Endothelial cell (in vitro differentiated cells): ENCODE measurements at places on chromosomes 4 and X. TPM values are rescaled to one million over a fixed set of nuclear protein-coding genes. Genes with fewer than 3 reads are reported as not detected.

- H3K4me3 ChIP-seq = no peak overlapping the region
- peaks cover 2% of the 10 kb centered on the region for H3K27me3 ChIP-seq
- peaks cover 4% of the 10 kb centered on the region for H3K4me1 ChIP-seq
- H3K27ac ChIP-seq = no peak overlapping the region
- no peak for DNase-seq
Observed at GRCh38 chrX:9578083-9578779, 113.4 kb downstream of the TBL1X start.

Gene GPRASP1
- 3.9 TPM for total RNA-seq

Gene ARFIP1
- total RNA-seq = 41.6 TPM

DNA sequence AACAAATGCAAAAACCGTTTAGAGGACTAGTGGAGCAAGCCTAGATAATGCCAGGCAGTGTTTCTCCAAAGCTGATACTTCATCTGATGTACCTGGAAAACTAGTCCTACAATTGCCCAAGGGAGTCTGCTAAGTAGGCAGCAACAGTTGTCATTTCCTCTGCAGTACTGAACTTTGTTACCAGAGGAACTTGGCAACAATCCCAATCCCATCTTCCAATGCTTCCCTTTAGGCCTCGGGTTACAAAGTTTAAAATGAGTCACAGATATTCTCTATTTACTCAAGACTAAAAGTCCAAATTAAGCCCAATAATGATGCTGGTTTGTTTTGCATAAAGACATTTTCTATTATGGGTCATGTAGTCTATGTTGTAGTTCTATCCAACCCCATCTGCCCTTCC, 120.0 kb upstream of the GLRA2 start:
- no peaks in the 10 kb centered on the region for H3K4me1 ChIP-seq
- DNase-seq = no peak
- H3K36me3 ChIP-seq = no peaks in the 10 kb centered on the region
- no peak overlapping the region for H3K4me3 ChIP-seq

- peaks cover 8% of the 10 kb centered on the region for H3K27me3 ChIP-seq
- H3K27ac ChIP-seq = peak overlapping the region; percentile 92
- peak; percentile 53 for DNase-seq
- H3K4me1 ChIP-seq = peaks cover 16% of the 10 kb centered on the region
Observed at GRCh38 chr4:182916483-182917181, 554 bp downstream of the DCTD start.

Gene TEC
- total RNA-seq = 1.9 TPM

GRCh38 chr4:185998791-185999190, 70.2 kb upstream of the TLR3 start:
- no peak for DNase-seq
- H3K27ac ChIP-seq = no peak overlapping the region
- H3K36me3 ChIP-seq = peaks cover 4% of the 10 kb centered on the region
- H3K4me1 ChIP-seq = peaks cover 3% of the 10 kb centered on the region
- H3K4me3 ChIP-seq = no peak overlapping the region

Gene ESX1
- total RNA-seq = not detected

- peaks cover 43% of the 10 kb centered on the region for H3K4me1 ChIP-seq
- no peak overlapping the region for H3K4me3 ChIP-seq
- H3K27me3 ChIP-seq = peaks cover 2% of the 10 kb centered on the region
- no peaks in the 10 kb centered on the region for H3K36me3 ChIP-seq
- no peak for DNase-seq
- peak overlapping the region; percentile 90 for H3K27ac ChIP-seq
Observed at GRCh38 chr4:84224522-84224921, 274.6 kb downstream of the NKX6-1 start.

Gene PRDM5
- total RNA-seq = 17.0 TPM

- no peaks in the 10 kb centered on the region for H3K27me3 ChIP-seq
- H3K4me3 ChIP-seq = no peak overlapping the region
- H3K27ac ChIP-seq = no peak overlapping the region
- no peaks in the 10 kb centered on the region for H3K4me1 ChIP-seq
Observed at GRCh38 chr4:112938461-112939058, 110.9 kb upstream of the ANK2 start.

DNA sequence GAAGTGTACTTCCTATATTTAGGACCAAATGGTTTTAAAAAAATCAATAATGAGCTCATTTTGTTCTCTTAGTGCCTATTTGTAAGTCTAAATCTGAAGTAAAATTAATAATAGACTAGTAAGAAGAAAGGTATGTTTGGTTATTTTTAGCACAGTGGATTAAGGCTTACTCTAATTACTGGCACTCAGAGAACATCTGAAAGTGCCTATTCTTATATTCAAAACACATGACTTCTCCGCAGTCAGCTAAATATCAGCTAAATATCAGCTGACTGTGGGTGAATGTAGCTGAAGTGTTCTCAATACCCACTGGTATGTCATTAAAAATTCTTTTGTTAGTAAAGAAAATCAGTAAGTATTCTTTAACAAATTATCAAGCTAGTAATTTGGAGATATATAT, 6.0 kb downstream of the AP1S2 start:
- peaks cover 15% of the 10 kb centered on the region for H3K36me3 ChIP-seq
- H3K4me1 ChIP-seq = peaks cover 12% of the 10 kb centered on the region
- no peak for DNase-seq
- no peak overlapping the region for H3K27ac ChIP-seq
- H3K4me3 ChIP-seq = no peak overlapping the region

- peak within 1 kb of the TSS; percentile 90 for H3K4me3 ChIP-seq
- peaks cover 3% of the 10 kb centered on the region for H3K36me3 ChIP-seq
- H3K27ac ChIP-seq = peak within 1 kb of the TSS; percentile 62
- peak; percentile 77 for DNase-seq
- H3K4me1 ChIP-seq = peaks cover 3% of the 10 kb centered on the region
- peaks cover 3% of the 10 kb centered on the region for H3K27me3 ChIP-seq
Observed at GRCh38 chr4:48016141-48017107, at the start of the genes CNGA1 and NIPAL1. Gene CNGA1 (minus strand): TSS chr4:48016681. CDS start chr4:47952689, 63,992 bp downstream. Gene NIPAL1 (plus strand): TSS chr4:48016772. CDS start chr4:48016840, 68 bp downstream.

- H3K4me1 ChIP-seq = no peaks in the 10 kb centered on the region
- DNase-seq = no peak
- H3K27me3 ChIP-seq = peaks cover 2% of the 10 kb centered on the region
Observed at GRCh38 chrX:40022421-40022820, 75.3 kb downstream of the BCOR start.

DNA sequence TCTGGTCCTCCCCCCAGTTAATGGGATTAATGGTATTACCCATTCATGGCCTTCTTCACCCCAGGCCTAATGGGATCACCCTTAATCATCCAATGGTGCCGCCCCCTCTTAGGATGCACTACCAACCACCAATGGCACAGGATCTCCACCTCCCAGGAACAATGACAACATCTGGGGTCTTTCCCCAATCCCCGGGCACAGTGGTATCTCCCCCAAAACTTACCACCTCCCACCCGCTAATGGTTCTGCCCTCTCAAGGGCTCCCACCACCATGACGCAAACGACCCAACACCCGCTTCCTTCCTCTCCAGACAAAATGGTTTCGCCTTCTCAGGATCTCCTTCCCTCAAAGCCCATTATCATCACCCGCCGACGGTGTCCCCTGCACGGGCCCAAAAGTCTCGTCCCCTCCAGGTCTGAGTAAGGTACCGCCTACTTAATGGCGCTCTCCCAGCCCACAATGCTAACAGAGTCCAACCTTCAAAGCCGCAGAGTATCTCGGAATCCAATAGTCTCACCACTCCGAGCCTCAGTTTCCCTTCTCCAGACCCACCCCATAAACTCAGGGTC, 458 bp downstream of the GRIPAP1 start:
- peak; percentile 3 for DNase-seq
- H3K27ac ChIP-seq = peak overlapping the region; percentile 96
- peak overlapping the region; percentile 97 for H3K4me3 ChIP-seq

DNA sequence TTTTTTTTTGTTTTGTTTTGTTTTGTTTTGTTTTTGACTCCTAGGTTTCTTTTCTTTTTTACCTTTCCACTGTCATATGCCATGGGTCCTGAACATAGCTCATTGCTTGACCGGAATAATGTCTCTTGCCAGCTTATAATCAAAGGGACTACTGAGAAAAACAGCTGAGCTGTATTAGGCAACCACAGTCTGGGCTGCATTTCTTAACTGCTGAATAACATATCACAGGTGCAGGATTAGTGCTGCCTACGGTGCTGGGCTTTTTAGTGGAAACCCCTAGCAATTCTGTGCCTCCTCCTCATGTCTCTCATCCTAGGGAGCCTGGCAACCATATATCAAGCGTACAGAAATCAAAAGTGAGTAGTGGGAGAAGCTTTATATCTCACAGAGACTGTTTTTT, 333.5 kb downstream of the BMPR1B start:
- H3K4me3 ChIP-seq = no peak overlapping the region
- DNase-seq = no peak
- no peaks in the 10 kb centered on the region for H3K36me3 ChIP-seq
- H3K27me3 ChIP-seq = no peaks in the 10 kb centered on the region

DNA sequence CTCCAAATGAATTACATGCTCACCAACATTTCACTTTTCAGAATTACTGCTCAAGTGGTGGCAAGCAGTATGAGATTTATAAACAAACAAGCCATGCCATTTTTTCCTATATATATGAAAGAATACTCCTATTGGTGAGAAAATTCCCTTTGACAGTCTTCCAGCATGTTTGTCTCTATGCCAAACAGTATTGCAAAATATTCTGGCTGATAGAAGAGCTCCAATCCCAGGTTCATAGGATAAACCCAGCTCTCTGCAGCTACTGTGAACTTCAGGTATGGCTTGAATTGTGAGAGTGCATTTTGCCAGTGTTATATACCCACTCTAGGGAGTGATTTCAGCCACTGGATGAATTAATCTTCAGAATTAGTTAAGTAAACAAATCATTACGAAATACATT, 108.8 kb downstream of the MAGEC2 start:
- no peaks in the 10 kb centered on the region for H3K4me1 ChIP-seq
- DNase-seq = no peak
- H3K4me3 ChIP-seq = no peak overlapping the region
- no peak overlapping the region for H3K27ac ChIP-seq

- DNase-seq = no peak
- H3K27me3 ChIP-seq = peaks cover 2% of the 10 kb centered on the region
- H3K4me3 ChIP-seq = no peak overlapping the region
- H3K27ac ChIP-seq = no peak overlapping the region
Observed at GRCh38 chr4:146032234-146032860, 93.7 kb upstream of the ZNF827 start.

- H3K36me3 ChIP-seq = no peaks in the 10 kb centered on the region
- H3K27me3 ChIP-seq = no peaks in the 10 kb centered on the region
- no peak overlapping the region for H3K27ac ChIP-seq
- H3K4me3 ChIP-seq = peak overlapping the region; percentile 90
- DNase-seq = peak; percentile 20
- H3K4me1 ChIP-seq = peaks cover 9% of the 10 kb centered on the region
Observed at GRCh38 chrX:18424482-18425198, 768 bp upstream of the CDKL5 start.

DNA sequence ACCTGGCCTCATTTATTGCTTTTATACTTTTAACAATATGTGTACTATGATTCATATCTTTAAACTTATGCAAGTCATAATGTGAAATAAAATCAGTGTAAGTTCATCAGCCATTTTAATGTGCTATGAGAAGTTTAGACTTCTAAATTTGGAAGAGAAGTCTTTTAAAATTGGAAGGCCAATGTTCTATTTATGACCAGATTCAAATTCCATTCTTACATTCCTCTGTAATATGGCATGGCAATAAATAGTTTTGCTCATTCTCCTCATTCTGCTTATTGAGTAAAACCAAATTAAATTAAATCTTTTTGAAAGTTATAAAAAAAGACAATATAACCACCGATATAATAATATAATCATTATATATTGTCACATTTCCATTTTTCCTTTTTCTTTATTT, 126.2 kb downstream of the SORBS2 start:
- no peak for DNase-seq
- no peak overlapping the region for H3K4me3 ChIP-seq
- peaks cover 2% of the 10 kb centered on the region for H3K27me3 ChIP-seq
- no peaks in the 10 kb centered on the region for H3K36me3 ChIP-seq
- H3K27ac ChIP-seq = no peak overlapping the region

- no peak overlapping the region for H3K4me3 ChIP-seq
- no peaks in the 10 kb centered on the region for H3K36me3 ChIP-seq
- no peaks in the 10 kb centered on the region for H3K27me3 ChIP-seq
- no peak overlapping the region for H3K27ac ChIP-seq
Observed at GRCh38 chrX:26649534-26649933, 433.6 kb downstream of the MAGEB5 start.

Gene ADGRL3
- 44.8 TPM for total RNA-seq

Gene RAB33A
- 4.1 TPM for total RNA-seq

DNA sequence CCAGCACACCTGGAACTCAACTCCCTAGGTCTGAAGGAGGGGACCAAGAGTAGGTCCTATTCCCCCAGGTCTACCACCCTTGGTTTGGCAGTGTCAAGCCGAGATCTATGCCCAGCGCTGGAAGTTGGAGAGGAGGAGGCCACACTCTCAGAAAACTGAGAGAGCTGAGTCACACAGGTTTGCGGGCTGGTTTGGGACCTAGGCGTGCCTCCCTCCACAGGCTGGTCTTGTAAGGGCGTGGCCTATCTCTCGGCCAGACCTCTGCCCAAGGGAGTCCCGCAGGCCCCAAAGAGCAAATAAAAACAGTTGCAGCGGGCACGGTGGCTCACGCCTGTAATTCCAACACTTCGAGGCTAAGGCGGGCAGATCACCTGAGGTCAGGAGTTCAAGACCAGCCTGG, 52.9 kb upstream of the INTU start:
- H3K27ac ChIP-seq = no peak overlapping the region
- no peak overlapping the region for H3K4me3 ChIP-seq
- no peaks in the 10 kb centered on the region for H3K4me1 ChIP-seq
- peaks cover 4% of the 10 kb centered on the region for H3K27me3 ChIP-seq
- DNase-seq = no peak

DNA sequence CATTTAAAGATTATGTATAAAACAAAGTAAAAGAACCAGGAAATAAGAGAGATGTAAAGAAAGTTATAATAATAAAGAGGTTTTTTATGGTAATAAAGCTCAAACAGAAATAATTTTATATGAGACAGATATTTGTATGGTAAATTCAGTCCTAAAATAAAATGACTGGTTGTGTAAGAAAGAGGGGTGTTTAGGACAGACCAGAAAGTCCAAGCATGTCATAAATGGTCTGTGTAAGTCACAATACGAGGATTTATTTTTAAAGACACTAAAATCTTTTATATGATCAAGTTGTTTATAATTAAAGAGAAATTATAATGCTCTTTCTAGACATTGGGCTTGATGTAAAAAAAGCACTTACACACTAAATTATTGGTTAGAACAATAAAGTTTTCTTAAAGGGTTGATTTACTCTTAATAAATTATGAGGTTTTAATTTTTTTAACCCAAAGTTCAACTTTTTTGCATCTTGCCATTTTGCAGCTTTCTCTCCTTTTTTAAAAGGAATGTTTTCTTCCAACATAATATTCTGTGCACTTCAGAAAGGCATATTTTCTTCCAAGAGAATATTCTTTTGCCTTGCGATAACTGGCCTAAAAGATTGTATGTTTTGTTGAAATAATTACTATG, 61.9 kb upstream of the TCEAL2 start:
- H3K27ac ChIP-seq = no peak overlapping the region
- H3K4me1 ChIP-seq = no peaks in the 10 kb centered on the region
- H3K27me3 ChIP-seq = no peaks in the 10 kb centered on the region
- H3K36me3 ChIP-seq = no peaks in the 10 kb centered on the region
- DNase-seq = no peak

Gene HSFX1
- 5.5 TPM for total RNA-seq

GRCh38 chr4:59664771-59665170, 1535.4 kb upstream of the ADGRL3 start:
- no peak overlapping the region for H3K27ac ChIP-seq
- H3K4me3 ChIP-seq = no peak overlapping the region
- H3K27me3 ChIP-seq = no peaks in the 10 kb centered on the region
